NCI-H1694 treated with DMSO at 0.1 percent for 48 hours (cell line): ENCODE measurements at places on chromosomes 13 and 19.

- no peak for DNase-seq
These were observed 79.3 kb downstream of the KDM4B start for GRCh38 chr19:5048091-5048726.

DNA sequence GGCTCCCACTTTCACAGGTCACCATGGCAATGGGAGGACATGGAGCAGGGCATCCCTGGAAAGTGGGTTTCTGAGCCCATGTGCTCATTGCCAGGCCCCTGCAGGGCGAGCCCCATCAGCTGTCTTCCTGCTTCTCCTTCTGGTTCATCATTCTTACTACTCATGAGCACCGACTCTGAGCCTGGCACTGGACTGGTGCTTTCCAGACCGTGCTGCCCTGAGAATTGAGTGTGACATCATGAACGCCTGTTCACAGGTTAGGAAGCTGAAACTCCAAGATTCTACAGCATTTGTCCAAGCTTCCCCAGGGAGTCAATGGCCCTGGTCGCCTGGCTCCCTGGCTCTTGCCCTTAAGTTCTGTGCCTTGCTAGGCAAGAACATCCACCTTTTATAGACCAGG, 210.4 kb upstream of the ZNF536 start:
- DNase-seq = no peak

DNA sequence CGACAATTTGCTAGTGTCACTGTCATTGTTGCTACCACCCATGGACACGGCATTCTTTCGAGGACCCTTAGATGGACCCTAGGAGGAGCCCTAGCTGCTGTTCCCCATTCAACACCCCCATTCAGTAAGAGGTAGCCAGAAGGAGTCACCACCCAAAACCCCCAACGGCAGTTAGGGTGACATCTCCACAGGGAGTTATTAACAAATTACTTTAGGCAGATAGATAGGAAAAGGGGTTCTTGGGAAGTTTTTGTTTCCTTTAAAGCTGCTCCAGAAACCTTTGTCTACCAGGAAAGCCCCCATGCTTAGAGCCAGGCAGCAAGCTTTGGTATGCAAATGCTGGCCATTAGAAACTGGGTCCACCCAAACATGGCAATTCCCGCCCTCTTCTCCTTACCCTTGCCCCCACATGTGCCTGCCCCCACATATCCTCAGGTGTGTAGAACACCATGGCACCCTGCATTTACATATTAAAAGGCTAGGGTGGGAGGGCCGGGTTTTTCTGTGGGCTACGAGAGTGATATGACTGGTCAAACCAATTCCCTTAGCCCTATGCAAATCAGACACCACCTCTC, 190.9 kb downstream of the SLITRK6 start:
- no peak for DNase-seq

DNA sequence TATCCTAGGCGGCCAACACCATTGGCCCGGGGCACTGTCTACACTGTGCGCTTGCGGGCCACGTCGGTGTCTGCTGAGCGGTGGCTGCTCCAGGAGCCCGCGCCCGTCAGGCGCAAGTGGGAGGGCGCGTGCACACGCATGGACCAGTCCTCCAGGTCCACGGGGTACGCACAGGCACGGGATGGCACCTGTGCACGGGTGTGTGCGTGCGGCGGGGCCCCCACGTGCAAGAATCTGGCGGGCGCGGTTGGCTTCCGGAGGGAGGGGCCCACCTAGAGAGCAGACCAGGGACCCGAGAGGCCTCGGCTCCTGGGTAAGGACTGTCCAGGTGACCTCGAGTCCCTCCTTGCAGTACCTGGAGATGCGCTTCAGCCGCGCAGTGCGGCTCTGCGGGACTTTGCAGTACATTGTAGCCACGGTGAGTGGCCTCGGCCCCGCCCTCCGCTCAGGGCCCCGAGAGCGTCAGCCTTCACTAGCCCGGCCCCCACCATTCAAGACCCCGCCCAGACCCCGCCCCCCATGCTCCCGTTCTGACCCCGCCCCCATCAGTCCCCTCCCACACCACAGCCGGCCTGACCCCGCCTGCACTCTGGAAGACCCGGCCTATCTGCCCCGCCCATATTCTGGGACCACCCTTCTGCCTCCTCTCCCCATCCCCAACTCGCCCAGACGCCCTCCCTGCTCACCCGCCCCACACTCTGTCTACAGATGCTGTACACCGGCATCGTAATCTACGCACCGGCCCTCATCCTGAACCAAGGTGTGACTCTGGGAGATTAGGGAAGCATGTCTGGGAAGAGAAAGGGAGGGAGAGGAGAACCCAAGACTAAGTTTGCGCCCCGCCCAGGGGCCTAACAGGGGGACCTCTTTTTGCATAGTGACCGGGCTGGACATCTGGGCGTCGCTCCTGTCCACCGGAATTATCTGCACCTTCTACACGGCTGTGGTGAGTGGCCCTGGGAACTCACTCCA, 2.3 kb downstream of the SLC5A5 start:
- DNase-seq = no peak

DNA sequence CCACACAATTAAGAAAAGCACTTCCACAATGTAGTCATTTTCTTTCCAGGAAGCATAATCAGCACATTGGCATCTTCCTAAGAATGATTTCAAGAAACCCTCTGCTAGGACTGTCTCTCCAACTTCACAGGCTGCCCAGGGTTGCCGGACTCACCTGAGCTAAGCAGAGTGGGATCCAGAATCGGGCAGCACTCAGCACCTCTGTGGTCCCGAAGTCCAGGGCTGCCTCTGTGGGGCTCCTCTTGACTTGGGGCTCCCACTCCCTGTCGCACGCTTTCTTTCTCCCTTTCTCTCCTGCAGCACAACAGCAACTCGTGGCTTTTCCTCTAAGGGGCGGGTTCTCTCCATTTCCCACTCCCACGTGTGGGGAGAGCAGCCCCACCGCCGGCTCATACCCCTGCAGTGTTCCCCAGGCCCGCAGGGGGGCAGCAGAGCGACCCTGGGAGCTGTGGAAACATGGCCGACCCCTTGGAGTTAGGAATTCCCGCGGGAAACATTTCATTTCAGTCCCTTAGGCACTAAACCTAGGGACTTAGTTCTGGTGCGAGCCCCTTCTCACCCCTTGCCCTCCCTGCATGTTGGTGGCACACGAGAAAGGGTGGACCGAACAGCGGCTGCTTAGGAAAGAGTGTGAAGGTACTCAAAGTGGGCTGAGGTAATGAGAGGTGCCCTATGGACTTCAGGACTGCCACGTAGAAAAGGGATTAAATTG, at the start of gene TMEM272:
TMEM272 (minus strand) TSS at position 316 of the 712 bp plus-strand sequence. CDS start 6,647 bp downstream, outside the sequence.
- DNase-seq = peak; percentile 52

DNA sequence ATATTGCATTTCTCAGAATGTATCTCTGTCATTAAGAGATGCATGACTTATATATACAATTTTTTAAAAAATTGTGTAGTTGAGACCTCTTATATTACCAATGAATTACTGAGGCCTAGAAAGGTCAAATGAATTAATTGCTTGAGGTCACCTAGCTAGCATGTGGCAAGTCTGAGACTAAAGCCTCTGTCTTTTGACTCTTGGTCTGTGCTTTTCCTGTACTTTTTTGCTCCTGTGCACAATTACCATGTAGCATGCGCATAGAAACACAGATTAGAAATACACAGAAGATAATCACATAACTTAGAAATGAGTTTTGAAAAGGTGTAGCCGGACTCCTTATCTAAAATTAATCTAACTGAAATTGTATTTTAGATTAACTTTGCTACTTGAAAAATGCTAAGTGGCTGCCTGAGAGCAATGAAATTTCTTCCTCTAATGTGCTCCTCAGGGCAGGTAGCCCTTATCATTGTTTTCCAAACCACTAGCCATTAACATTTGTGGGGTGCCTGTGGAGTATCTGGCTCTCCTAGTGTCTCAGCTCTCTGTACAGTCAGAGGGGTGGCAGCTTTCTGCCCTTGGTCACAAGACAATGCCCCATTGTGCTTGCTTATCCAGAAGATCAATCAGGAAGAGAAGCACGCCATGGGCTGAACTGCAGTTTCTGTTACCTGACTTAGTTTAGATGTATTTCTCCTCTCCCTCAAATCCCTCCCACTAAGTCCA, 119.6 kb downstream of the RFC3 start:
- no peak for DNase-seq

DNA sequence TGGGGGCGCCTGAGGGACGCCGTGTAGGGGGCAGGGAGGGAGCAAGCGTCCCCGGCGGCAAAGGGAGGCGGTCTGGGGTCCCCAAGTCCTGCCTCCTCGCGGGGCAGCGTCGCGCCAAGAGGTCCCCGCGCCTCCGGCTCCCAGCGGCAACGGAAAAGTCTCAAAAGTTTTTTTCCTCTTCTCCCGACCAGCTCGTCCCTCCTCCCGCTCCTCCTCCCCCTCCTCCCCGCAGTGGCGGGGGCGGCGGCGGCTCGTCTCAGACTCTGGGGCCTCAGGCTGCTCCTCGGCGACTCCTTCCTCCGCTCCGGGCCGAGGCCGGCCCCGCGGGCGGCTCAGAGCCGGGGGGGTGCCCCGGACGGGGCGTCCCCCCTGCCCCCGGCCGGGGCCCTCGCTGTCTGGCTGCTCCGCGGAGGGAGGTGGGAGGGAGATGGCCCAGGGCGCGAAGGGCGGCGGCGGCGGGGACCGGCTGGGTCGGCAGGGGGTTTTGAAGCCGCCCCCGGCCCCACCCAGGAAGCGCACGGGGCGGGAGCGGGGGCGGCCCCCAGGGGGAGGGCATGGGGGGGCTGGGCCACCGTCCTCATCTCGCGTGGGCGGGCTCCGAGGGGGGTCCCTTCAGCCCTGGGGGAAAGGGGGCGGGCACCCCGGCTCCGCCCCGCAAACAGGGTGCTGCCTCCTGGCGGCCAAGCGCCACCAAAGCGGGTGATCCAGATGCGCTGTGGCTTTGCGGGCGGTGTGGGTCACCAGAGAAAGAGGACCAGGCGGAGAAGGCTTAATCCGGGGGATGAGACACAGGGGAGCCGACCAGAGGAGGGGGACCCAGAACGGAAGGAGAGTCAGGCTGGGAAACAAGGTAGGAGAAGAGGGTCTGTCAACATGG, at the start of gene TGFB1:
TGFB1 (minus strand) TSS at position 457 of the 877 bp plus-strand sequence. CDS start 878 bp downstream, outside the sequence.
- peak; percentile 34 for DNase-seq

GRCh38 chr19:35090160-35090505, 25.5 kb upstream of the FXYD3 start:
- DNase-seq = no peak

GRCh38 chr19:55340784-55341147, 1.1 kb downstream of the KMT5C start:
- no peak for DNase-seq

GRCh38 chr19:42198676-42199439, 18.6 kb downstream of the DEDD2 start:
- DNase-seq = no peak

DNA sequence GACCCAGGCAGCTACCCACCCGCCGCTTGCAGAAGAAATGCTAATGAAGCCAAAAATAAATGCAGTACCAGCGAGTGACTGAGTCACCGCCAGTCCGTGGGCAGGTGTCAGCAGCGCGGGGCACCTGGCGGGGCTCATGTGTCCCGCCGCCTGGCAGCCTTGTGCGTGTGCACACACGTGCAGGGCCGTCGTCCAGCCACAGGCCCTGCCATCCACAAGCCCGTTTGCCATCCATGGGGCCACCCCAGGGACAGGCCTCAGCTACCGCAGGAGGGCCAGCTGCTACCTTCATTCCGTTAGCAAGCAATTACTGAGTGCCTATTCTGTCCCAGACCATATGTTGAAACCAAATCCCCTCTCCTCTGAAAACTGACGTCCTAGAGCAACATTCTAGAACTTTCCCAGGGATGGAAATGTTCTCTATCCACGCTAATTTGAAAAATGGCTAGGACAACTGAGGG, 20.5 kb downstream of the NCAN start:
- peak; percentile 23 for DNase-seq

DNA sequence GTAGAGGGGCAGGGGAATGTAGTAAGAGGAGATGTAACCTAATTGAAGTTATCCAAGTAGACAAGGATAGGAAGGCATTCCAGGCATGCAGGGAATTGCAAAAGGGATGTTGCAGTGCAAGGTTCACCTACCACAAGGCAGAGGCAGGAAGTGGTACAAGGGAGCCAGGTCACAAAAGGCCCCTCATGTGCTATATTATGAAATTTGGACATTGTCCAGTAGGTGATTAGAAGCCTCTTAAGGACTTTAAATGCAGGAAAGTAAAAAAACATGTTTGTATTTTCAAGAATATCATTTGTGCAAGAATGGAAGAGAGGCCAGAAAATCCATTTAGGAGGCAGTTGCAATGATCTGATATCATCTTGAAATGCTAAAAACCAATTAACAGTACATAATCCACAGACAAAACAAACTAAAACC, 111.4 kb downstream of the FRY start:
- DNase-seq = no peak

GRCh38 chr19:3494051-3494450, 6.4 kb downstream of the DOHH start:
- no peak for DNase-seq

DNA sequence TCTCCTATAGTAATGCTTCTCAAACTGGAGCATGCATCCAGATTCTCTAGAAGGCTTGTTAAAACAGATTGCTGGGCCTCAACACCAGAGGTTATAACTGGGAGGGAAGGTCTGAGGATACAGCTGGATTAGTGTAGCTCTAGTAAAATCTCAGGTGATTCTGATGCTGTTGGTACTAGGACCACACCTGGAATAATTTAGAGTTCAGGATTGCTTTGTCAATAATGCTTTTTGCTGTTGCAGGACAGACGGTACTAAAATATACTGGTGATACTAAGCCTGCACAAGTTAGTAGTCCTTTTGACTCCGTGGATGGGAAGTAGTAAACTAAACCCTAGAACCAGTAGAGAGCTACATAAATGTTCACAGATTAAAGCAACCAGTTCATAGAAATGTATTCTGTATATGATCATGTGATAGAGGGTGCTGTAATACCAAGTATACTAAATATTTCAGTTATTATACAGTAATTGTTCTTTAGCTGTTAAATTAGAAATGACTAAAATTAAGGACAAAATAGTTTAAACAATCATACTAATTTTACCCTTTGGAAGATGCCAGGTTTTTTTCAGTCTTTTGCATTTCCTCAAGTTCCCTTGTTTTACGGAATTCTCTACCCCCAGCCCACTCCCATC, 258.2 kb upstream of the STARD13 start:
- DNase-seq = no peak

DNA sequence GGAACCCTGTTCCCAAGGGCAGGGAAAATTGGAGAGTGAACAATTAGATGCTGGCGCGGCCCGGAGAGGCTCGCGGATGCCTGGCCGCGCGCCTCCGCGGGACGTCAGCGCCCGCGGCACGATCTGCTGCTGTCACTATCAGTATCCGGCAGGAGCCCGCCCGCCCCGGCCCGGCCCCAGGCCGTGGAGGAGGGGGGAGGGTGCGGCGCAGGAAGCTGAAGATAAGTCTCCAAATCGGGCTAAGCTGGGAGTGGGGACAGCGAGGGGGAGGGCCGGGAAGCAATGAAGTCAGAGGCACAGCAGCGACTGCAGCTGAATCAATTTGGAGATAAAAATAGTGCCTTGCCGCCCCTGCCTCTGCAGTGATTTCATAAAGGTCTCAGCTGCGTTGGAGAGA, 441.5 kb upstream of the KLF12 start:
- DNase-seq = peak; percentile 91

- DNase-seq = peak; percentile 21
These were observed 80.5 kb upstream of the MBNL2 start for GRCh38 chr13:97141564-97142005.
